ENCODE measurements at places on chromosomes 3 and 15.

DNA sequence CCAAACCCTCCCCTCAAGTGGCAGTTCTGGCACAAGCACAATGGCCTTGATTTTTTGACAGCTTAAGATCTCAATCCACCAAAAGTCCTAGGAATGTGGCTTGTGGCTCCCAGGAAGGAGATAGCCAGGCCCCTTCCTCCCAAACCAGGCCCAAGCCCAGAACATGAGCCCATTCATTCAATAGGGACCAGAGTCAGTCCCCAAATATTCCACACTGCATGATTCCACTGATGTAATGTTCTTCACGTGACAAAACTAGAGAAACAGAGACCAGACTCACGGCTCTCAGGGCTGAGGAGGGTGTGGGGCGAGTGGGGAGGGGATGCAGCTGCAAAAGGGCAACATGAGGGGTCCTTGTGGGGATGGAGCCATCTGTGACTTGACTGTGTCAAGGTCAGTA, 25.5 kb downstream of the ABTB1 start:
- no peak for DNase-seq

DNA sequence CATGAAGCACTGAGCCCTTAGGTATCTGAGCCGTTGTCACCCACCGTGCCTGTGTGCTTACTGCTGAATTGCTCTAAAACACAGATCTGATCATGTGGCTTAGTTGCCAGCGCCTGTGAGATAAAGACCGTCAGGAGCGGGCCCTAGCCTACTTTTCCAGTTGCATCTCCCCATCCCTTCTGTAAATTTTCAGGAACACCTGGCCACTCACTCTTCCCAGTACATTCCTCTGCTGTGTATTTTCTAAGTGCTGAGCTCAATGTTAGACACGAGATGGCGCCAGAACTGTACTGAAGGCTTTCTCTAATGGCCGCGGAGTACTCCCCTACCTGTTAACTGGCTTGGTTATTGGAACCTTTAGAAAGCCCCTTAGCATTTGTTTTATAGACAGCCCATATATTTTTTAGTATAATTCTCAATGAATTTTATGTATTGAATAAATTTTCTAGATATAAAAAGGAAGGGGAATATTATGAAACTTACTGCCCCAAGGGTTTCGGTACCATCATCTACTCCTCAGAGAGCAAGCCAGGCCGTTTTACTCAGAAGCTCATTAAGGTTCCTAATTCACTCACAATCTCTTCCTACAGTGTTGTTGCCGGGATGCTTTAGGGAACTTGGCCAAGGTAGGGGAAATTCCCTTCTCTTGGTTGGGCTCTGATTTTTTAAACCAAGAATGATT, 16.7 kb upstream of the WNT7A start:
- DNase-seq: peak; percentile 67

DNA sequence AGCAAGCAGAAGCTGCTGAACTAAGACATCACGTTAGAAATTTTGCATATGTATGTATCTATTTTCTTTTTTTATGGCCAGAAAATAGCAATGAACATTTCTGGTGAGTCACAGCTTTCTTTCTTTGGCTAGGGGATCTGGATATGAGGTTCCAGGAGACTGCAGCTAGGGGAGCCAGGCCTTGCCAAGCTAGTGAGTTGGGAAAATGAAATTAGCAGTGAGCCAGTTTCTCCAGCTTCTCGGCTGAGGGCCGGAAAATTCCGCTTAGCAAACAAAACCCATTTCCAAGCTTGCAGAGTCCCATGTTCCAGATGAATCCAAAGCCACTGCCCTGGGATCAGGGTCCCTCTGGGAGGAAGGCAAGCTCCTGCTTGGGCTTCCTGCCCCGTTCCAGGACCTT, 137.6 kb downstream of the SRGAP3 start:
- no peak for DNase-seq

GRCh38 chr3:112582244-112582874, 20.5 kb downstream of the SLC35A5 start:
- DNase-seq: no peak

DNA sequence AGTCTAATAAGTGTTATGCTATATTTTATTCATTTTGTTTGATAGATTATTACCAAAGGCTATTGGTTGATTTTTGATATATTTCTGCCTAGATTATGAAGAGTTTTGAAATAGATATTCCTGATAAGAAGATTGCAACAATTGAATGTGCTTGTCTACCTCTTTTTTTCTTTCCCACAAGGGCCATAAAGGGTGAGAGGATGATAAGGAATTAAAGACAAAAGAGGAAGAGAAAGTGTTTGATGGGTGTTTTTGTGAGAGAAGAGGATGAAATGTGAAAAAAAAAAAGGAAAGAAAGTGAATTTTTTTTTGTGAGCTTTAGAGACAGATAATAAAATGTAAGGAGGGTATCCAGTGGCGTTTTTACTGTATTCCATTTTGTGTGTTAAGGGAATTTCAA, 244.4 kb downstream of the CHST2 start:
- DNase-seq: no peak
